Testis (tissue), 5 donors: ENCODE measurements at places on chromosomes 5 and 9.

DNA sequence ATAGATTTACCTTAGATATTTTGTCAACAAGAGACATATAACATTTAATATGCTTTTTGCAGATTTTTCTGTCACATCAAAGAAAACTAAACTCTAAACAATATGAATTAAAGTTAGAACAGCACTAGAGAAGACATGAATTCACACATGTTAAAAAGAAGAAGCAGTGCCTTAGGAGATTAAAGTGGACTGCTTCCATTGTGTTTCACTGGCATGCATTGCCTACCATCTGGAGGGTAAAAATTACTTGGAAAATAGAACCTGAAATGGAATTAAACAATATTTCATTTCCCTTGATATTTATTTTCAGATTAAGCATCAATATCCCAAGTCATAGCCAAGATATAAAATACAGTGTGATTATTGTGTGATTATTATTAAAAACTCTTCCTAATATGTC is 319.4 kb upstream of the CDH18 start:
- DNase-seq: no peak

- no peak for DNase-seq
Measured at GRCh38 chr9:92324431-92324830, 719 bp downstream of the NOL8 start.

DNA sequence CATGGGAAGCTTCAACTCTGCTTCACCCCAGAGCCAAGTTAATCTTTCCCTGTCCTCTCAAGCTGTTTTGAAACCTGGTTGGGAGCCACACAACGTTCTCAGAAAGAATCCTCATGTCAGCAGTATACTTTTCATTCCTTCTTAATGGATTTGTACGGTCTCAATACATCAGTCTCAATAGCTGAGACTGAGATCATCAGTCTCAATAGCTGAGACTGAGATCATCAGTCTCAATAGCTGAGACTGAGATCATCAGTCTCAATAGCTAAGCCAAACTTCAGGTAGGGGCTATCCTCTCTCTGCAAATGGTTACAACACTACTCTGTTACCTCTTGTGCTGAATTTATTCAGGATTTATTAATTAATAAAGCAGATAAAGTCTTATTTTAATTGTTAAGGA is 1317.4 kb upstream of the CDH9 start:
- no peak for DNase-seq

DNA sequence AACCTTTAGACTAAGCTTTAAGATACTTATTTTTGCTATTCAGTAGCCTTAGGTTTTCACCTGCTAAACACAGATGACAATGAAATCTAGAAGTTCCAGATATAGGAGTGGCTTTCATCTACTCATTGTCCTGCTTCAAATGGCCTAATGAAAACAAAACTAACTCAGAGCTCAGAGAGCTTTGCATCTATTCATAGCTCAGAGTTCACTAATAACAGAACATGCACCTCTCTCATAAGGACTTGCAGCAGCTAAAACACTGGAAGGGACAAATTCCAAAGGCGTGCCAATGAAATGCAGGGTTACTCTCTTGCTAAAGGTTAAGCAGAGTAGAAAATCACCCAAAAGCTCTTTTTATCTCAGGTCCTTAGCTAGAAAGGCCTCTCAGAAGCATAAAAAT is 29.0 kb downstream of the SLC31A2 start:
- no peak for DNase-seq

- no peak for DNase-seq
Measured at GRCh38 chr5:112923148-112923917, 1.3 kb upstream of the REEP5 start.

- no peak for DNase-seq
Measured at GRCh38 chr5:117246424-117246823, 671.8 kb upstream of the SEMA6A start.

- no peak for DNase-seq
Measured at GRCh38 chr9:106526716-106527204, 336.2 kb upstream of the ZNF462 start.
